ENCODE measurements at places on chromosomes 4 and X.

DNA sequence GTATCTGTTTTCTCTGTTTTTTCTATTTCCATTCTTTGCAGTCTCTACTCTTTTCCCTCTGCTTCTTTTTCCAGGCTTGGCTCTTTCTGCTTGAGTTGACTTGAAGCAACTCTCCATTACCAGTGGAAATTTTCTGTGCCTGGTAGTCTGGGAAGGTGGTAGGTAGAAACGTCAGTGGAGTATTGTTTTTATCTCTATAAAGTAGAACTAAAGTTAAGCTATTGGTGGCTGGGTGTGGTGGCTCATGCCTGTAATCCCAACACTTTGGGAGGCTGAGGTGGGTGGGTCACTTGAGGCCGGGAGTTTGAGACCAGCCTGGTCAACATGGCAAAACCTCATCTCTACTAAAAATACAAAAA, 438.1 kb upstream of the AR start:
- no peak for DNase-seq

DNA sequence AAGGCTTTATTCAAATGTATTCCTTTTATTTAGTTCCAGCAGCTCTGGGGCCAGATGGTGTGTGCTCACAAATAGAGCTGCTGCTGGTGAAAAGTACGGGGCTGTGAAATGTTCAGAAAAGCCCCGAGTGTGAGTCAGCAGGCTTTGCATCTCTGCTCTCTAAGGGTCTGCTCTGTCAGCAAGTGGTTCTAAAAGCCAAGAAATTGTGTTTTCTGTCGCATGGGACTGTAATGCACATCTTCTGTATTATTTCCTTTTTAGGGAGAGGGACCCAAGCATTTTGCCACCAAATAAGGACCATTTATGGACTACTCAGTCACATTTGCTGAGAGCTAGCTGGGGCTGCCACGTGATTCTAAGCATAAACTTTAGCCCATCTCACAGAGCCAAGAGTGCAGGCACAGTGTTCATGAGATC, 82.9 kb upstream of the NHS start:
- DNase-seq, result peak; percentile 35

GRCh38 chr4:137649711-137650450, 117.6 kb upstream of the PCDH18 start:
- DNase-seq, result no peak

- no peak for DNase-seq
These were observed 68.6 kb downstream of the PRSS12 start for GRCh38 chr4:118284169-118284568.

DNA sequence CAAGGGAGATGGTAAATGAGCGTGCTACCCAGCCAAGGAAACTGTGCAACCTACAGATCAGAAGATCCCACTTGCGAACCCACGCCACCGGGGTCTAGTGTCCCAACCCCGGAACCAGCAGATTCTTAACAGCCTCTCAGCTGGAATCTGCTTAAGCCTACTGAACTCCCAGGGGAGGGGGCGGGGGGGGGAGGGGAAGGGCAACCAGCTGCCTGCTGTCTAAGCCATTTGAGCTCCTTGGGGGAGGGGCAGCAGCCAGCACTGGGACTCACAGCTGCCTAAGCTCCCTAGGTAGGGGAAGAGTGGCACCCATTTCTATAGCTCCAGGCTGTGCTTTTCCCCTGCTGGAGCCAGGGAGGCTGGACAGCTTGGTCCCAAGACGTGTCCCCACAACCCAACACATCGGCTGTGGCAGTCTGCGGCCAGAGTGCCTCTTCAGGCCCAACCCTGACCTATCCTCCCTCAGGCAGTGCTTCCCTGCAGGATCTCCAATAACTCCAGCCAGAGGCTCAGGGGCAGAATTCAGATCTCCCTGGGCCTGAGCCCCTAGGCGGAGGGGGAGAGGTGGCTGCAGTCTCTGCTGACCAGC, 289.2 kb downstream of the LDB2 start:
- DNase-seq, result no peak

- DNase-seq, result no peak
These were observed 2.8 kb downstream of the TBC1D14 start for GRCh38 chr4:6912441-6912840.

DNA sequence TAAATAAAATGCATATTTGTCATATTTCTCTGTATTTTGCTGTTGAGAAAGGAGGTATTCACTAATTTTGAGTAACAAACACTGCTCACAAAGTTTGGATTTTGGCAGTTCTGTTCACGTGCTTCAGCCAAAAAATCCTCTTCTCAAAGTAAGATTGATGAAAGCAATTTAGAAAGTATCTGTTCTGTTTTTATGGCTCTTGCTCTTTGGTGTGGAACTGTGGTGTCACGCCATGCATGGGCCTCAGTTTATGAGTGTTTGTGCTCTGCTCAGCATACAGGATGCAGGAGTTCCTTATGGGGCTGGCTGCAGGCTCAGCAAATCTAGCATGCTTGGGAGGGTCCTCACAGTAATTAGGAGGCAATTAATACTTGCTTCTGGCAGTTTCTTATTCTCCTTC, 3.3 kb downstream of the HTT start:
- no peak for DNase-seq

DNA sequence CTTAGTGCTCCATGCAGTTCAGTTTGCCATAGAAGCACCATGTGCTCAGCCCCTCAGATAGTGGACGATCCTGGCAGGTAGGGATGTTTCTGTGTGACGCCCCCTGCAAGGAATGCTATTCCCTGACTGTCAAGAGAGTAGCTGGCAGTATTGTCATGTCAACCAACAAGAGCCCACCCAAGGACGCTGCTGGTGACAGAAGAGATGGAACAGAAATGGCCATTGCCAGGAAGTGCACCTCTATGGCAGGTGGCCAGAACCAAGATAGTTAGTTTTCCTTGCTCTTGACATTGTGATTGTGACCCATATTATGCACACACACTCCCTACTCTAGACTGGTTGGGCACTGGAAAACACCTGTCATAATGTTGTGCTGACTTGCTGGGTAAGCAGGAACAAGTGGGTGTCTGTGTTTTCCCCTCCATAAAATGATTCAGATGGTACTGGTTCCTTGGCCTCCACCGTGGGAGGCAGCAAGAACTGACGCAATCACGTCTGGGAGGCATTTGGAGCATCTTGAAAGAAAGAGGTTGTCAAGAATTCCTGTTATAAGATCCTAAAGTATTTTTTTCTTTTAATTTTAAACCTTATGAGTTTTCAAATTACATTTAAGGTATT, 507.9 kb downstream of the MID1IP1 start:
- peak; percentile 3 for DNase-seq

- no peak for DNase-seq
These were observed 32.9 kb downstream of the LAMTOR3 start for GRCh38 chr4:99861120-99861905.

DNA sequence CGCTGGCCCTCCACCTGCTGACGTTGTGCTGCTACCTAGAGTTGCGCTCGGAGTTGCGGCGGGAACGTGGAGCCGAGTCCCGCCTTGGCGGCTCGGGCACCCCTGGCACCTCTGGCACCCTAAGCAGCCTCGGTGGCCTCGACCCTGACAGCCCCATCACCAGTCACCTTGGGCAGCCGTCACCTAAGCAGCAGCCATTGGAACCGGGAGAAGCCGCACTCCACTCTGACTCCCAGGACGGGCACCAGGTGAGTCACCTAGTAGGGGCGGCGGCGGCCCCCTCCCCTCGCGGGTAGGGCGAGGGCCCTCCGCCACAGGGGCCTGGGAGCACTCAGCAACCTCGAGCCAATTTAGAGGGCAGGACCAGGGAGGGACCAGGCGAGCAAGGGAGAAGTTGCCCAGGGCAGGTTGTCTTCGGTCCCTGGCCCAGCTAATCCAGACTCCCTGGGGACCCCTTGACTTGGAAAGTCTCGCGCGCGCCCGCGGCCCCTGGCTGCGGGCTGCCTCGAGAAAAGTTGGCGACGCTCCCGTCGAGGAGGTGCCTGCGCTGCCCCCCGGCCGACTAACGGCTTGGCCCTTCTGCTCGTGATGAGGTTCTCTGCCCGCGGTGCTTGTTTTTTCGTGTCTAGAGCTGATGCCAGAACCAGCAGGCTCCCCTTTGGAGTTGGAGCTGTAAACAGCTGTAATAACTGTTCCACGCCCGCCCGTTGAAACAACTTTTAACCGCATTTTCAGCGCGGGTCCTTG, 717 bp downstream of the EDA start:
- no peak for DNase-seq

DNA sequence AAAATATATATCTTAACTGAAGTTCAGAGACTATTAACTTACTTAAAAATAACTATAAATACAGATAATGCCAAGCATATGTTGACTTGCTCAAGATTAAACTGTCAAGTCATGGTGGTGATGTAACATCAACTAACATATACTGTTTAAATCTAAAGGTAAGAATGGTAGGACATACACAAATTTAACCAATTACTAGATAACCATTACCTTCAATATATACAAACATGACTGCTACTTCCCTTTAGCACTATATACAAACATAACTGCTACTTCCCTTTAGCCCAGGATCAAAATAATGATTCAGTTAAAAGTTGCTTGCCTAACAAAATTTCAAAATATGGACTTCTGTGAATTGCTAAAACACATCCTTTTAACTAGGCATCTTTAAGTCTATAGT, 14.9 kb downstream of the HNRNPD start:
- DNase-seq, result no peak

DNA sequence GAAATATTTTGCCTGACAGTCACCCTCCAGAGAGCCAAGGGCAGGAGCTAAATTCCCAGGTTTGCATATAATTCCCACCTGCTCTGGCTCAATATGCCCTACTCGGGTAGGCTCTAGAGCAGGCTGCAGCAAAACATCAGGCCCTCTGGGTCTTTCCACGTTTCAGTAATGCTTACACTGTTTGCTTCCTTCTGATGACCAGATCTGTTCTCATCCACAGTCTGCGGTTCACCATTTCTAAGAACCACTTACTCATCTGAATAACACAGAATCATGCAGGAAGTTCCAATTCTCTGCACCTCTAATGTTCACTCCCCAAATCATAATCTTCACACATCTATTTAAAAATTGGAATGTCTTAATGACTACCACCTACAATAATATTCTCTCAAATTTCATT, 141.4 kb downstream of the PPP3CA start:
- peak; percentile 20 for DNase-seq

DNA sequence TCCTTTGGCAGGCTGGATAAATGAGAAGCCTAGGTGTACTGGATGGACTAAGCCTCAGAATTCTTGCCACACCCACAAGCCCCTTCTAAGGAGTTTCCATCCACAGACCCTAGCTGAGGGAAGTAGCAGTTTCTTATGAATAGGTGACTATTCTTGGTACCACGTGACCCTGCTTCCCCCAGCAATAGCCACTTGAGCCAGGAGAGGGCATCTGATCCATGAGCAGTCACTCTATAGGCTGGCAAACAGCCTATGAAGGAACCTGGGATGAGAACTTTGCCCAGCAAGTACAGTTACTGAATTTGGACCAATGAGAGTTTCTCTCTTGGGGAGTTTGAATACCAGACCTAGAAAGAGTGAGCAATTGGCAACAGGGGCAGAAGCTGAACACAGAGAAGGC, 84.0 kb downstream of the RTL9 start:
- DNase-seq, result no peak

GRCh38 chr4:112532267-112532666, 16.3 kb upstream of the NEUROG2 start:
- DNase-seq, result no peak

DNA sequence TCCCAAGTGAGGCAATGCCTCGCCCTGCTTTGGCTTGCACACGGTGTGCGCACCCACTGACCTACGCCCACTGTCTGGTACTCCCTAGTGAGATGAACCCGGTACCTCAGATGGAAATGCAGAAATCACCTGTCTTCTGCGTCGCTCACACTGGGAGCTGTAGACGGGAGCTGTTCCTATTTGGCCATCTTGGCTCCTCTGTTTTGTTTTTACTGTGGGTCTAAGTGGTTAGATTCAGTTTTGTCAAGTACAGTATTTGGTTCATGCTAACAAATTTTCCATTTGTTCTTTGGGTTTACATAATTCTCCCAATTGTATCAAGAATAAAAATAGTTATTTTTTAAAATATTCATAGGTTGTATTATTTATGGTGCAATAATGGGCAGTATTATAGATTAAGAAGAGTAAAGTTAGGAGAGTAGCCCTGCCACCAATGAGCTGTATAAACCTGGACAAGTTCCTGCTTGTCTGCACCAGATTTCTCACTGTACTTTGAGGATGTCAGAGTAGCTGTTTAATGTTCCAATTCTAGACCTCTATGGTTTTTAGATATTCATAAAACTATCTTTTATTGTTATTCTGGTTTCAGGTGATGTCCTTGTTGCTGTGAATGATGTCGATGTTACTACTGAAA, 23.4 kb downstream of the INTU start:
- no peak for DNase-seq

DNA sequence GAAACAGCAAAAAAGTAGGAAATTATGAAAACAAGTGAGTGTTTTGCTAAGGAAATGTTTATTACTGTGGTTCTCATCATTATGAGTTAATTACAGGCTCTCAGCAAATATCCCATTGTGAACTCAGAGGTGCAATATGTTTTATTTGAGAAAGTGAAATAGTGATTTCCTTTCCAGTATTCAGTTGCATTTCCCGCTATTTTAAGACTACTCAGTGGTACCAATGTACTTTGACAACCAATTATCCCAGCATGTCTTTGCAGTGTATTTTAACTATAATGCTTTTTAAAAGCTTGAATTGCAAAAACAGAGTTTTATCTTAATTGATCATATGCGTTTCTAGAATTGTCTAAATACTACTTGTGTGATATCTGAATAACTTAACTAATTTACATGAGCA, 383.8 kb upstream of the TENM3 start:
- no peak for DNase-seq

- peak; percentile 17 for DNase-seq
These were observed 234.8 kb downstream of the IL15 start for GRCh38 chr4:141871086-141871770.

DNA sequence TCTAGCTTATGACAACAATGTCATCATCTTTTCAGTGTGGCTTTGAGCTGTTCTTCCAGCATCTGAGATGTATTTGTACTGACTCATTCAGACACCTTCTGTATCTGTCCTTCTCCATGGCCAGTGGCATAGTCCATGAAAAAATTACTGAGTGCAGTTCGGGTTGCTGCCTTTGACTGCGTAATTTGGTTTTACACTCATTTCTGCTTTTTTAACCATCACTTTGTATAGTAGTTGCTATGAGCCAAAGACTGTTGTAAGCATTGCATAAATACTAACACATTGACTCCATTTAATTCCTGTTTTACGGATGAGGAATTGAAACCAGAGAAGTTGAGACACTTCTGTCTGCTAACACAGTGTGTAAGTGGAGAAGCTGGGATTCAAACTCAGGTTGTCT, 190.7 kb upstream of the MID1 start:
- no peak for DNase-seq

DNA sequence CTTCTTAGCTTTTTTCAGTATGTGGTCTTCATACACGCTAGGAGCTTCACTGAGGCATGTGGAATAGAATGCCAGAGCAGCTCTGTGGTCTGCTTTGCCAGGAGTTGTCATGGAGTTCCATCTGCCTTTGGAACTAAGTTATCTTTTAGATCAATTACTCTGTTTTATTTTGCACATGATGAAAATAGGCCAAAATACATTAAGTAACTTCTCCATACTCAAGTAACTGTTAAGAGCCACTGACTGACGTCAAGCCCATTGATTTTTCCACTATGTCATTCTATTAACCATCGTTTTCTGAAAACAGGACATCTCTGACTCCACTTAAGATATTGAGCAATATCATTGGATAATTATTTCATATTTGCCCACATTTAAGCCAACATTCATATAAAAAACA, 415.1 kb upstream of the MAD2L1 start:
- DNase-seq, result peak; percentile 23

Data from fibroblast of skin of right quadriceps (primary cell).